Fibroblast of the conjunctiva (primary cell): ENCODE measurements at places on chromosomes 3 and 15.

GRCh38 chr15:43408789-43409188, 37.9 kb downstream of the TUBGCP4 start:
- no peak for DNase-seq

- no peak for DNase-seq
Measured at GRCh38 chr15:76904461-76905012, 603 bp downstream of the SCAPER start.

GRCh38 chr3:12132881-12133280, 25.8 kb downstream of the TIMP4 start:
- no peak for DNase-seq

- no peak for DNase-seq
Measured at GRCh38 chr15:98440917-98441316, 207.4 kb upstream of the IGF1R start.

- no peak for DNase-seq
Measured at GRCh38 chr3:12782172-12782815, 14.2 kb upstream of the CAND2 start.

DNA sequence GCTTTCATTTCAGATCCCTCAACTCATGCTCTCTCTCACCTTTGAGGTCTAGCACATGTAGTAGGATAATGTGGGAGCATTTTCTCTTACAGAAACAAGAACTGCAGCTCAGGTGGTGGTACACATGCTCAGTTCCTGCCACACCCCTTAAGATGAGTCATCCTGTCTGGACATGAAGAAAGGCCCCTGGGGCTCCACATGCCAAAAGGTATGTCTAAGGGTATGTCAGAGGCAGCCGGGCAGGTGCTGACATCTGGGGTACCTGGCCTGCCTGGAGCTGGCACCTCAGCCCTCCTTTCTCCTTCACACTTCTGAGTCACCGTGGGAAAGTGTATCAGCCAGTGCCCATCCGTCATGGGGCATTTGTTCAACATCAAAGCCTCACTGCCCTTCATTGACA, 209.9 kb downstream of the OCA2 start:
- no peak for DNase-seq

- no peak for DNase-seq
Measured at GRCh38 chr15:55289011-55289745, 435 bp downstream of the RAB27A start.

- no peak for DNase-seq
Measured at GRCh38 chr3:12125772-12126171, 32.9 kb downstream of the TIMP4 start.

DNA sequence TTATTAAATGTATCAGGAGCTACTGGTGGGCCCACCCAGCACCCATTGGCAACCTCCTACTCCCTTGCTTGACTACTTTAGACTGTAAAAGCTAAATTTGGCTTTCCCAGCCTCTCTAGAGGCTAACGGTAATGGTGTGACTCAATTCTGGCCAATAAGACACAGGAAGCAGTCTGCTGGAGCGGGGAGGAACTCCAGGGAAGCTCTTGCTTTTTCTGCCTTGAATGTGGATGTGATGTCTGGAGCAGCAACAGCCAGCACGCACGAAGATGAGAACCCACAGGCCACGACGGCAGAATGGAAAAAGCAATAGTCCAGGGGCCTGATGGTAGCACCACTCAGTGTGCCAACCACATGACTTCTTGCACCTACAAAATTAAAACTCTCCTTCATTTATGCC, 39.9 kb downstream of the RAB6B start:
- no peak for DNase-seq

DNA sequence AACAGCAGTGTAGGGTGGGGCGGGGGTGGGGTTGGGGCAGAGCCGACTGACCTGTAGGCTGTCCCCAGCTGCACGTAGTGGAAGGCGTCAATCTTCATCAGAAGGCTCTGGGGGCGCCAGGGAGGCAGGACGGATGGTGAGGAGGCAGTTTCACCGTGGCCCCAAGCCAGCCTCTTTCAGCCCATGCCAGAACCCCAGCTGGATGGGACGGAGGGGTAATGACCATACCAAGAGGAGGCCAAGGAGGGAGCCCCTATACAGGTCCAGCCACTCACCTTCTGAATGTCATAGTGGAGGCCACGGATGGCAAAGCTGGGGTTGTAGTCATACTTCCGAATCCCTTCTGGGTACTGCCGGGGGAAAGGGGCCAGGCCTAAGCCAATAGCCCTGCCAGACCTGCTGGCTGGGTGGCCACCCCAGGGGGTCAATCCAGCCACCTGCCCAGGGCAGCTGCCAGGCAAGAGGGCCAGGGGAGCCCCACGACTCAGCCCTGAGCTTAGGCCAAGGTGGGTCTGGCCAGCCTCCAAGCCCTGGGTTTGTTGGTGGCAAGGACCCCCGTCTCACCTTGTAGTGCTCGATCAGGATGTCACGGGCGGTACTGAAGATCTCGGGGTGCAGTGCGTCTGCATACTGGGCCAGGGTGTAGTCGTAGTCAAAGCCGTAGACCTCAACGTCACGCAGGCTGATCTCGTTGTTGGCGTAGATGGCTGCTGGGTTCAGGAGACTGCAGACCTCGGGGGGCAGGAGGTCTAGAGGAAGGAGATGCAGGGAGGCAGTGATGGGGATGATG, 4.9 kb downstream of the NT5DC2 start:
- DNase-seq, result no peak

DNA sequence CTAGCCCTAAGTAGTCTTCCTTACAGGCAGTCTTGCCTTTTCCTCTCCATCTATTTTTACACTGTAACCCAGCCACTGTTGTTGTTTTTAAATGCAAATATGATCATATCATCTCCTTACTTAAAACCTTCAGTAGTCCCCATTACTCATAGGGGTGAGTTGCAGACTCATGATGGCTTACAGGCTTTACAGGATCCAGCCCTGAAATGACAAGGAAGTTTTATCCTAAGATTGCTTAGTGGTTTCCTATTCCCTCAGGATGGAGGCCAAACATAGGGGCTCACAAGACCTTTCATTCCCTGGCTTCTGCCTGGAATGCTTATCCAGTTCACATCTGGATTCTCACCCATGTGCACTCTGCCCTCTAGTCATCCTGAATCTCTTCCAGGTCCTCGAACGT, 27.7 kb upstream of the PCOLCE2 start:
- DNase-seq, result no peak

DNA sequence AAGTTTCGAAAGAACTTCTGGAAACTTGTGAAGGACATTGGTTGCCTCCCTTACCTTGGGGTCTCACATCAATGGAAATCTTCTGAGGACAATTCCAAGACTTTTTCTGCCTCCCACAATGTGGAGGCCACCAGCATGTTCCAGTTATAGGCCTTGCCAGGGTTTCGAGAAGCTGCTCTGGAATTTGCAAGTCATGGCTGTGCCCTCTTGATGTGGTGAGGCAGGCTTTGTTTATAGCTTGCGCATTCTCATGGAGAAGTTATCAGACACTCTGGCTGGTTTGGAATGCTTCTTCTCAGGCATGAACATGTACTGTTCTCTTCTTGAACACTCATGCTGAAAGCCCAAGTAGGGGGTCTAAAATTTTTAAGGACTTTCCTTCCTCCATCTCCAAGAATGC, 4.1 kb downstream of the CXCR6 start:
- no peak for DNase-seq

DNA sequence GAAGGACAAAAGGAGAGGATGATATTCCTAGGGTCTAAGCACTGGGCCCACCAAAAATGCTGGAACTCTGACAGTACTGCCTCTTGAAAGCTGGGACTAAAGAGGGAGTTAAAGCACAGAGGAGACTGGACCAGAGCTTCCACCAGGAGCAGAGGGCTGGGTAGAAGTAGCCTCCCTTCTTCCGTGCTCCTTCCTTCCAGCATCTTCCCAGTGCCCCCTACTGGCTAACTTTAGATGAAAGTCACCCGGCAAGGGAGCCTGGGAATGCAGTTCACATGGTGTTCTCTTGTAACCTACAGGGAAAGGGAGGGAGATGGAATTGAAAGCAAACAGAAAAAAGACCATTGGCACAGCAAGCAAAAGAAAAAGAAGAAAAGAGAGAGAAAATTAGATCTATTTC, 106.1 kb upstream of the COL8A1 start:
- peak; percentile 46 for DNase-seq

- DNase-seq, result no peak
Measured at GRCh38 chr3:39098473-39099000, 8.9 kb downstream of the GORASP1 start.

DNA sequence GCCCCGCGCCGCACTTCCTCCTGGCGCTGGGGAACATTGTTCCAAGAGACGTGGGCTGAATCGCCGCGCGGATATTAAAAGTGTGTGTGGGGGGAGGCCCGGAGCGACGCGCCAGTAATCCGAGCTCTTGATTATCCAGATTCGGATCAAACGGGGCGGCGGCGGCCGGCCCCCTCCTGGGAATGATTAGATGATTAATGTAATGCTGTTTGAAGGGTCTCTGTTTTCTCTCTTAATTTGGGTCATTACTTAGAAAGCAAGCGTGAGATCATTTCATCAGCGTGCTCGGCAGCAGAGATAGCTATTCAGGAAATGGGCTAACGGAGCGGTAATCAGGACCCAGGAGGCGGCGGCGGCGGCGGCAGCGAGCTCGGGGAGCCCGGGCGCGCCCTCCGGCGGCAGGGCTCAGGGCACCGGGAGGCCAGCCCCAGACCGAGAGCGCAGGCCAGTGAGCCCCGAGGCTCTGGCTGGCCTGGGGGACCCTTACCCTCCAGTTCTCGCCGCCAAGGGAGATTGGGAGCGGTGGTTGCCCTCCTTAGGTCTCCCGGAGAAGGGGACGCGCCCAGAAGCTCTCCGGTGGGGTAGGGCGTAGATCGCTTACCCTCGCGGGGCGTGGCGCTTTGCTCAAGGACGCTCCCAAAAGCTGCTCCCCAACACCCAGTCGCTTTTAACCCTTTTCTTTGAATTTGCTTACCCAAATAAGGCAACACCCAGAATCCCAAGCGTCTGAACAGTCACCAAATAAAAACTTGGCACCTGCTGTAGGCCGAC, 4.5 kb downstream of the FEZF2 start:
- DNase-seq, result no peak
